ENCODE measurements at places on chromosomes 16 and 17.

DNA sequence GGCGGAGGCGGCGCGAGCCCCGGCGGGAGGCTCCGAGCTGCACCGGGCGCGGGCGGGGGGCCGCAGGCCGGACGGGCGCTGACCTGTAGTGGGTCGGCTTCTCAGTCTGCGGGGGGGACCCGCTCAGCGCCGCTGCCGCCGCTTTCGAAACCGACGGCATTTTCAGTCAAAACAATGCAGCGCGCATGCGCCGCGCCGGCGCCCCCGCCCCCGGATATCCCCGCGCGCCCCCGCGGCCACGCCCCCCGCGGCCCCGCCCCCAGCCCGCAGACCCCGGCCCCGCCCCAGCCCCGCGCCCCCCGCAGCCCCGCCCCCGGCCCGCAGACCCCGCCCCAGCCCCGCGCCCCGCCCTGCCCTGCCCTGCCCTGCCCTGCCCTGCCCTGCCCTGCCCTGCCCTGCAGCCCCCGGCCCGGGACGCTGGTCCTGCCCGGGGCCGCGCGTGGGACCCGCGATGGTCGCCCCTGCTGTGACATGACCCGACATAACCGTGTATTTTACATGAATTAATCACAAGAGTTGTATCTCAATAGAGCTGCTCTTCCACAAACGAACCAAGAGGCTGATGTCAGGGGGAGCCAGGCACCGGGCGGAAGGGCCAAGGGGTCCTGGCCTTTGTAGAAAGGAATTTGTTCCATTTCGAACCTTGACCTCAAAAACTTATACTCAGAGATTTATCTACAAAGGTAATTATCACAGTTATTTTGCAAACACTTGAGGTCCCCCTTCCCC, at the start of gene UNKL:
TSS of gene UNKL (minus strand) at position 173 of the 729 bp plus-strand sequence. CDS start at position 160, 13 bp downstream.
- peak; percentile 86 for DNase-seq

DNA sequence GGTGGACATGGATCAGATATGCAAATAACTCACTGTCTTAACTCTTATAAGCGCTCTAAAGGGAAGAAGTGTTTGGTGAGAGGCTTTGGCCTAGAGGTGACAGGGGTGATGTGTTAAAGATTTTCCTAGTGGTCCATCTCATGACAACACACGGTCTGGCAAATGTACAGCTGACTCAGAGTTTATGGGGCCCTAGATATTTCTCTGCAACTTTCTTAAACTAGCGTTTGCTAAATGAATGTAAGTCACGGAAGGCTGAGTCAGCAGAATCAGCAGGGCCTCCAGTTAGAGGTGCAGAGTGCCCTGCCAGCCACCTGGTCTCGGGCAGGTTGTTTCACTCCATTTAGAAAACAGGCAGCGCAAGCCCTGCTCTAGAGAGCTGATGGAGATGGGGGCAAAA, 40.1 kb downstream of the CLEC16A start:
- peak; percentile 21 for DNase-seq

GRCh38 chr16:25034911-25035310, 19.7 kb upstream of the ARHGAP17 start:
- DNase-seq: no peak

DNA sequence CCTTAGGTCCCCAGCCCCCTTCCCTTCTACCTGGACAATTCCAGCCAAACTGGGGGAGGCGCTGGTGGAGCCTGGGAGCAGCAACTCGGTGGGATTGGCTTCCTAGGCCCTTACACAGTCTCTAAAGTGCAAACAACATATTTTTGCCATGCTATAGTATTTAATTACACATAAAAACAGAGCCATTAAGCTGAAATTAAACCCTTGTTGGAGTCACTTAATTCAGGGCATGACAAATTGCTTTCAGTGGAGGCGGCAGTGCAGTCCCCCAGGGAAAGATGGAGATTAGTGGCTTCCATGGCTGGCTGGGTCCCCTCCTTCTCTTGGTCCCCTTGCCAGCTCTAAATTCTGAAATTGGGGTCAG, 17.3 kb downstream of the IGFBP4 start:
- no peak for DNase-seq

- peak; percentile 53 for DNase-seq
These were observed 91.8 kb upstream of the CLEC18A start for GRCh38 chr16:69859105-69859989.

GRCh38 chr17:49016775-49017463, 19.7 kb downstream of the IGF2BP1 start:
- DNase-seq: peak; percentile 96

GRCh38 chr16:8585041-8585440, 5.3 kb downstream of the TMEM114 start:
- no peak for DNase-seq

GRCh38 chr16:1308977-1309885, at the start of gene UBE2I:
Gene UBE2I, plus strand, starts transcription at chr16:1309636. Its CDS starts 4,395 bp downstream, at chr16:1314031.
- DNase-seq: peak; percentile 100

GRCh38 chr16:88686062-88686438, 257 bp downstream of the SNAI3 start:
- peak; percentile 30 for DNase-seq

- peak; percentile 44 for DNase-seq
These were observed 662 bp downstream of the COTL1 start for GRCh38 chr16:84617041-84617790.

- DNase-seq: no peak
These were observed 52.4 kb upstream of the IRX5 start for GRCh38 chr16:54878301-54878700.

- DNase-seq: no peak
These were observed 20.6 kb upstream of the TMEM97 start for GRCh38 chr17:28298449-28298848.

DNA sequence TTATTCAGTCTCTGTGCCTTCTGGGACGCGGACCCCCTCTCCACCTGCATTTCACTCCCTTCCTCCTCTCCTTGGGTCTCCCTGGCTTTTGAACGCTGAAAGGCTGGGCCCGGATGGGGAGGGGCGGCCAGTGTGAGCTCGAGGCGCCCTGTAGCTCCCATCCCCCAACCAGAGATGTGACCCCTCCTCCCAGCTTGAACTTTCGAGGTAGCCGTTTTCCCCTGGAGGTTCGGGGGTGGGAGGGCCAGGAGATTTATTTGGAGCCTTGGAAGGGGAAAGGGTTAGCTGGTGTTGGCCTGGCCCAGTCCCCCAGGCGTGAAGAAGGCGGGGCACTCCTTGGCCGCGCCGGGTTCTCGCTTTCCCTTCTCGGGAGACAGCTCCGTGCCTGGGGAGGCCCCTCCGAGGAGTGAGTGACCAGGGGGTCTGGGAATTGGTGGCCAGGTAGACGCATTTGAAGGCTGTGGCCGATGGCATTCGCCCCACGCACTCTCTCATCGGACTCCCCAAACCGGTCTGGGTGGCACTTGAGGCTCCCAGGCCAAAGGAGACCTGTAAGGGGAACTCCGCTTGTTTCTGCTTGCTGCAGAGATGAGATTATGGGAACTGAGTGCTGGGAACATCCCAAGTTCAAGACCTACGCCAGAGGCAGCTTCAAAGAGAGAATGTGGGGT, 942 bp downstream of the LDAF1 start:
- peak; percentile 41 for DNase-seq

DNA sequence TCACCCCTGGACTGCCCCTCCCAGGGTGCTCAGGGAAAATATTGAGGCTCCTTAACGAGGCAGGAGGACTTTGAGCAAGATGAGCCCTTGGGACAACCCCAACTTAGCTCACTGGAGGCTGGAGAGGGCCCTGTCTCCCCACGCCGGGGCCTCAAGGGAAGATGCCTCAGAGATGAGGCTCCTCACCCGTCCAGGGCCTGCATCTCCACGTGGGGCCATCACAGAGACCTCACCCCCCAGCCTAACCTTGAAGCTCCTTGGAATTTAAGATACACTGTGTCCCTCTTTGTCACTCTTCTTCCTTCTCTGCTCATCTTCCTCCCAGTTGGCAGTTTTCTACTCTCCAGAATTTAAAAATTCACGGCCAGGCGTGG, 11.2 kb downstream of the COX4I1 start:
- DNase-seq: no peak

GRCh38 chr16:87127766-87128147, 189.4 kb downstream of the C16orf95 start:
- no peak for DNase-seq

GRCh38 chr17:260031-260791, 78.8 kb upstream of the DOC2B start:
- no peak for DNase-seq

DNA sequence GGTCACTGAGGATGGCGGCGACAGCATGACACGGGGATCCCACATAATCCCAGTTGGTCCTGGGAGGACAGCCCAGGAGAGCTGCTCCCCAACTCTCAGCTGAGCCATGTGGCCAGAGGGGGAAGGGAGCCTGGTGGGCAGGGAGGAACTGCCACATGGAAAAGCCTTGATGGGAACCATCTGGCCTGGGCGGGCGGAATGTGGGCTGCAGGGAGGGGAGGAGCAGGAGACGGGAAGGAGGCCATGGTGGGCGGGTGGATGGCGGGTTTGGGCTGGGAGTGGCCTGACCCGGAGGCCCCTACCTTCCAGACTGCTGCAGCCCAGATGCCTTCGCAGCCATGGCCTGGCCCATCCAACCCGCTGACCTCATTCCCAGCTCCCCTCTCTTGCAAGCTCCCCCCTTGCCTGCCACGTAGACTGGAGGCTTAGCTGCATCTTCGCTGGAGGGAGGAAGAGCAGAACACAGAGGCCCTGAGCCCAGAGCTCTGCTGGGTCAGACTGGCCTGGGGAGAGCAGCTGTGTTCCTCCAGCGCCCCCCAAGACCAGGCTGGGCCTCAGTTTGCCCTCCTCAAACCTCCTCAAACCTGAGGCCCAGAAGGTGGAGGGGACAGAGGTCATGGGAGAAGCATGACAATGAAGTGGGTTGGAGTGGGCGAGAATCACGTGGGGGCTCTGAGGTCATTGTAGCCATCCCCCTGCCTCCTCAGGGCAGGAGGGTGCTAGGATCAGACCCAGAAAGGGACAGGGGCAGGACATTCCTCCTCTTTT, 8.2 kb upstream of the COL1A1 start:
- DNase-seq: peak; percentile 98

- no peak for DNase-seq
These were observed 146.4 kb downstream of the SOCS1 start for GRCh38 chr16:11109566-11109965.

DNA sequence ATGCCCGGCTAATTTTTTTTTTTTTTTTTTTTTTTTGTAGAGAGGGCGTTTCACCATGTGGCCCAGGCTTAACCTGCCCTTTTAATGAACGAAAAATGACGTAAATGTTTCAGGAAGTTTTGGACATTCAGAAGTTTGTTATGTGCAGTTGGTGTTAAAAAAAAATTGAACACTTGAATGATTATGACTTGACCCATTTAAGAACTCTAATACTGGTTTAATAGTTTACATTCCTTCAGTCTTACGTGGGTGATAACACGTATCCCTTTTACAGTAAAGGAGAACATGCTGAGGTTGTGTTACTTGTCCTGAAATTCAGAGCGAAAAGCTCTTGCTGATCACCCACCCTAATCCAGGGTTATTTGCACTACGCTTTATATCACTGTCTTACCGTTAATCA, 1.7 kb downstream of the MLYCD start:
- DNase-seq: no peak

GRCh38 chr17:82863941-82864712, 24.3 kb upstream of the ZNF750 start:
- DNase-seq: peak; percentile 90

GRCh38 chr17:32341141-32341856, 674 bp downstream of the C17orf75 start:
- peak; percentile 38 for DNase-seq

DNA sequence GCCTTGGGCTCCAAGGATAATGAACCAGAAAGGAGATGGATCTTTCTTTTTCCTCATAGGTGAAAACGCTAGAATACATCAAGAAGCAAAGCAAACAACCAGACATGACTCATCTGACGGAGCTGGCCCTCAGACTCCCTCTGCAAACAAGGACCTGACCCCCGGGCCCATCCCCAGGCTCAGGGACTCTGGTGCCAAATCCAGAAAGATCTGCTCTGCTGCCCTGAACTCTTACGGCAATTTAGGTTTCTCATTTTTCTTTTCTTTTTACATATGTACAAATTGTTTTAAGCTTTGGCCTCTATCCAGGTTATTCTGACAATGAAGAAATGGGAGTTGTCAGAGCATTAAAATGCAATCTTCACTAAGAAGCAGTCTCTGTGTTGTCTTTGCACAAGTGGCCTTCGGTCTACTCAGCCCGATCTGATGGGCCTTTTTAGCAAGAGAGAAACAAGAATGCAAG, 17.7 kb downstream of the KNOP1 start:
- peak; percentile 79 for DNase-seq

DNA sequence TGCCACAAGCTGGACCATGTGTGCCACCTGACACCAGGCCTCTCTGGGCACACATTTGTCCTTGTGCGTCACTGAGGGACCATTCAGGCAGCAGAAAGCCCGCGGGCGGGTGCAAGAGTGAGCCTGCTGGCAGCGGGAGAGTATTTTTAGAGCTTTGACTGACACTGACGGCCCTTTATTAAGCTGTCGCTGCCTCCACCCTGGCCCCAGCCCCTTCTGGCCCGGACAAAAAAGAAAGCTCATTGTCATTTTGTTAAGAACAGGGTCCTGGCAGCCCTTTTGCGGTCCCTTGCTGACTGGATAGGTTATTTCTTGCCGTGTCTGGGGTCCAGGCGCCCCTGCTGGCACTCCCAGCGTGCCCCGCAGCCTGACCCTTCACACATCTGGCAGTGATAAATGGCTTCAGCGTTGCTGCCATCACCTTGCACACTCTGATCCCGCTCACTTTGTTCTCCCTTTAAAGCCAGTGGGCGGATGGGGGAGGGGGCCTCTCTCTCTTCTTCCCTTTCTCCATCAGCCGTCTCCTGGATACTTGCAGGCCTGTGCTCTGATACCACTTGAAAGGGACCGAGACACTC, 78.4 kb upstream of the NKD1 start:
- DNase-seq: no peak

DNA sequence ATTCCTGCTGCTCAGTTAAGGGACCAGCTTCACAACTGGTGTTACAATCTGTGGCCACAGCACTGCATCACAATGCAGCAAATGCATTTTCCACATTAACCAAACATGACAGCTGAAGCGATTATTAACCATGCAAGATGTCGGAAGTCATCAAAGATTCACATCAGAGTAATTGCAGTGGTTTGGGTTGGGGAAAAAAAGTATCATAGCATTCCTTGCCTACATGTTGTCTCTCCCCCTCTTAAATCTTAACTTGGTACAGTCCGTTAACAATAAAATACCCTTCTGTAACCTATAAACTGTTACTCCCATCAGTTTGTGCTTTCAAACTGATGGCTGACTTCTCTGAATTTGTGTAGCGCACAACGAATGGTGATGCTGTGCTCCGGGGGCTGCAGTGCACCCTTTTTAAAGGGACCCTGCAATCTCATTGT, 51.6 kb downstream of the NUP93 start:
- DNase-seq: peak; percentile 19

DNA sequence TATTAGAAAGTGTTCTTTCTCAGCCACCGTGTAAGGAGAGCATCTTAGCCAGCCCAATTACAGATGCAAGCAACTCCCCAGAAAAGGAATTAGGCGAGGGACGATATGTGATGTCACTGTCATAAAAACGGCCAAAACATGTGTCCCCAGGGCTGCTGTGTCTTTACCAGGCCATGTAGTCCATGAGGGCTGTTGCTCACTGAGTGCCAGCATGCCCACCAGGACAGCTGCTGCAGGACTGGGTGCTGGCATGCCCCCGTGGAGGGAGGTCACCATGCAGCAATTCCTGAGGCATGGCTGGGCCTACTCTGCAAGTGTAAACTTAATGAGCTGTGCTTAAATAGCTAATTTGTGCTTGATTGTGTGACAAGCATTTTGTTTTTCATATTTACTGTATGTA, 156.9 kb downstream of the LGALS9B start:
- DNase-seq: no peak

- peak; percentile 46 for DNase-seq
These were observed 31.7 kb upstream of the TAOK1 start for GRCh38 chr17:29358416-29358815.

GRCh38 chr16:74667255-74667700, 601 bp upstream of the RFWD3 start:
- peak; percentile 55 for DNase-seq

GRCh38 chr17:74205274-74205673, 1.8 kb downstream of the RPL38 start:
- no peak for DNase-seq
